ENCODE measurements at places on chromosomes 11 and 22. TPM values are rescaled to one million over a fixed set of nuclear protein-coding genes. Genes with fewer than 3 reads are reported as not detected.

The KCNJ11 gene
- total RNA-seq: 2.5 TPM

The SLC25A18 gene
- not detected for total RNA-seq

DNA sequence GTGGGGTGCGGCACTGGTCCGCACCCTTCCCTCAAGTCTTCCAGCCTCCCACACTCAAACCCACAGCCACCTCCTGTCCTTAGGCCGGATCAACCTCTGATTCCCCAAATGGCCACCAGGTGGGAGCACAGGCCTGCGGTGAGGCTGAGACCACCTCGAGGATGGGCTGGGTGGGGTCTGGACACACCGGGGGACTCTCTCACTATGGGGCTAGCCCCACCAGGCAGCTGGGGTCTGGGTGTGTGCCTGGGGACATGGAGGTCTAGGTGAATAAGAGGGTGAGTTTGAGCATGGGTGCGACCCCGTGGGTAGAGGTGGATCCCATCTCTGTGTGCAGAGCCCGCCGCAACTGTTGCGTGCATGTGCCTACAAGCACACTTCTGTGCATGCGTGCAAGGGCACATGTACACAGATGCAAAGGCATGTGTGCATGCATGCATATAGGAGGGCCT, 32.6 kb downstream of the MYO18B start:
- no peaks in the 10 kb centered on the region for H3K4me1 ChIP-seq
- H3K27me3 ChIP-seq: no peaks in the 10 kb centered on the region
- no peak for DNase-seq
- no peak overlapping the region for H3K27ac ChIP-seq

- no peak overlapping the region for H3K27ac ChIP-seq
- H3K36me3 ChIP-seq: peaks cover 33% of the 10 kb centered on the region
- no peaks in the 10 kb centered on the region for H3K27me3 ChIP-seq
- no peak overlapping the region for H3K4me3 ChIP-seq
- no peak for DNase-seq
- H3K4me1 ChIP-seq: no peaks in the 10 kb centered on the region
Observed at GRCh38 chr11:130470832-130471706, 22.6 kb downstream of the ADAMTS15 start.

DNA sequence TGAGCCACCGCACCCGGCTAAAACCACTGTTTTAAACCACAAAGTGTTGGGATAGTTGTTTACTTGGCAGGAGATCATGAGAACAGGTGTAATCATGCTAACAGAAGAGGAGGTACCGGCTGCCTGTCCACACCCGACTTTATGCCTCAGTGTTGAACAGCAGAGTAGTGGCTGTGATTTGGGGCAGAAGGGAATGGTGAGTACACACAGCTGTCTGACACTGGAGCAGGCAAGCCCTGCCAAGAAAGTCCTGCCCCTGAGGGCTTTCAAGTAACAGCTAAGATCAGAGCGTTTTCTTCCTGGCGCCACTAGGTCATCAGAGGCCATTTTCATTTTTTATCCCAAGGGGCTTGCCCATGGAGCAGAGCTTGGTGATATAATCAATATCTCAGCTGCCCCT, 8.1 kb downstream of the CDKN1C start:
- H3K4me1 ChIP-seq: peaks cover 7% of the 10 kb centered on the region
- no peak overlapping the region for H3K4me3 ChIP-seq
- no peak overlapping the region for H3K27ac ChIP-seq
- DNase-seq: no peak
- H3K27me3 ChIP-seq: no peaks in the 10 kb centered on the region

DNA sequence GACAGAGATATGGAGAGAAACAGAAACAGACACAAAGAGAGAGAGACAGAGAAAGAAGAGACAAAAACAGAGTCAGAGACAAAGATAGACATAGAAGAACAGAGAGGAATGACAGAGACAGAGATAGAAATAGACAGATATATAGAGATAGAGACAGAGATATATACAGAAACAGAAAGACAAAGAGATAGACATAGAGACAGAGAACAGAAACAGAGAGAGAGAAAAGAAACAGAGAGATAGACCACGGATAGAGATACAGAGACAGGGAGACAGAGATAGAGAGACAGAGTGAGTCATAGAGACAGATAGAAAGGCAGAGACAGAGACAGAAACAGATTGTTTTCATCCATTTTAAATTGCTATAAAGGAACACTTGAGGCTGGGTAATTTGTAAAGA, 12.3 kb upstream of the MPEG1 start:
- H3K27me3 ChIP-seq: no peaks in the 10 kb centered on the region
- H3K27ac ChIP-seq: no peak overlapping the region
- no peak for DNase-seq
- no peaks in the 10 kb centered on the region for H3K36me3 ChIP-seq
- H3K4me1 ChIP-seq: peaks cover 9% of the 10 kb centered on the region

GRCh38 chr11:26037716-26038115, 294.2 kb upstream of the ANO3 start:
- H3K36me3 ChIP-seq: no peaks in the 10 kb centered on the region
- H3K4me1 ChIP-seq: no peaks in the 10 kb centered on the region
- H3K27ac ChIP-seq: no peak overlapping the region
- no peaks in the 10 kb centered on the region for H3K27me3 ChIP-seq

GRCh38 chr11:8839306-8839956, 71.6 kb upstream of the AKIP1 start:
- no peak for DNase-seq
- no peak overlapping the region for H3K4me3 ChIP-seq
- H3K27me3 ChIP-seq: no peaks in the 10 kb centered on the region
- H3K4me1 ChIP-seq: no peaks in the 10 kb centered on the region
- H3K27ac ChIP-seq: no peak overlapping the region
- H3K36me3 ChIP-seq: no peaks in the 10 kb centered on the region

- DNase-seq: no peak
- no peak overlapping the region for H3K27ac ChIP-seq
- no peaks in the 10 kb centered on the region for H3K4me1 ChIP-seq
- H3K36me3 ChIP-seq: no peaks in the 10 kb centered on the region
Observed at GRCh38 chr22:47567126-47568090, 805.0 kb downstream of the TBC1D22A start.

GRCh38 chr22:45319324-45319685, 9.6 kb downstream of the FAM118A start:
- peaks cover 15% of the 10 kb centered on the region for H3K36me3 ChIP-seq
- H3K4me1 ChIP-seq: peaks cover 18% of the 10 kb centered on the region
- H3K4me3 ChIP-seq: peak overlapping the region; percentile 55
- H3K27ac ChIP-seq: peak overlapping the region; percentile 95

All from thoracic aorta (tissue), 2 donors.